Activated naive CD8-positive, alpha-beta T cell treated with anti-CD3 and anti-CD28 coated beads, Interleukin-2, amount 10 ng/mL, durations not matched to agents 7 days and 5 days (primary cell): ENCODE measurements at places on chromosomes 6 and 20. TPM values are rescaled to one million over a fixed set of nuclear protein-coding genes. Genes with fewer than 3 reads are reported as not detected.

NKAIN4 gene
- not detected for total RNA-seq

BHLHE23 gene
- total RNA-seq: not detected

- no peak for DNase-seq
Measured at GRCh38 chr6:38505826-38506225, 133.9 kb downstream of the BTBD9 start.

GRCh38 chr20:64164123-64164836, at the start of gene MYT1:
Gene MYT1, plus strand, starts transcription at chr20:64164452. Its CDS starts 34,410 bp downstream, at chr20:64198862.
- no peak for DNase-seq

DNA sequence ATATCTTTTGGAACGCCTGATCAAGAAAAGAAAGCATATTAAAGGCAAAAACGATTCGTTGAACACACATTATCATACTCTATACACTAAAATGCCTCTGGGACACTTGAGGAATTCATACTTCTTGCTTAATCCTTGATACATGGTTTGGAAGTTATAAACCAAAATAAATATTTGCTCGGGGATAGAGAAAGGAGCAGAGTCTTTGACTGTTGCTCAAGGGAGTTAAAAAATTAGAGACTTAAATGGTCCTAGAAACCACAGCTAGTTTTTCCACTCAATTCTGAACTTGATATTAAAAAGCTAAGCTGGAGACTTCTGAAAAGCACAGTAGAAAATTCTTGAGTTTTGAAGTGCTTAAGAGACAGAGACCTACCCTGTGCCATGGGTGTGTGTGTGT, 98.9 kb downstream of the BCKDHB start:
- no peak for DNase-seq

DNA sequence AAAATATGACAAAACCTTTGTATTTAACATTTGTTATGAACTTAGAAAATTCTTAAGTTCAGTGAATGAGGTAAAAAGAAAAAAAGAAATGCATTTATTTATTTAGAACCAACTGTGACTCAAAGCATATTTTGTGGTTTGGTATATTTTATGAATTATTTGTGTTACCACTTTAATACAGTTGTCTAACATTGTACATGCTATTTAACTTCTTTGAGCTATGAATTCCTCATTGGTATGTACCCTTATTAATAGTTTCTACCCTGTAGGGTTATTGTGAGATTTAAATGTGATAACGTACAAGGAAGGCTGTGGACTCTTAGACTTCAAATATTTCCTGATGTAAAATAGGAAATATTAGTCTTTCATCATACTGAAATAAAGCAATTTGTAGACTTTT, 162.6 kb downstream of the MMUT start:
- no peak for DNase-seq

- no peak for DNase-seq
Measured at GRCh38 chr6:24961852-24962251, 26.1 kb upstream of the RIPOR2 start.

- no peak for DNase-seq
Measured at GRCh38 chr6:119728220-119728750, 378.7 kb upstream of the MAN1A1 start.

DNA sequence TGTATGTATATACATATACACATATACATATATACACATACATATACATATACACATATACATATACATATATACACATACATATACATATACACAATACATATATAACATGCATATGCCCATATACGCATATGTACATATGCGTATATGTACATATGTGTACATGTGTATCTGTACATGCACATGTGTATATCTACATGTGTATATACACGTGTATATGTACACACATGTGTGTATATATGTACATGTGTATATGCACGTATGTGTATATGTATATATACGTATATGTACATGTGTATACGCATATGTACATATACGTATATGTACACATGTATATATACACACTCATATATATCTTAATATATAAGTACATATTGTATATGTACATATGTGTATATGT, 60.3 kb downstream of the RGS17 start:
- DNase-seq: no peak

DNA sequence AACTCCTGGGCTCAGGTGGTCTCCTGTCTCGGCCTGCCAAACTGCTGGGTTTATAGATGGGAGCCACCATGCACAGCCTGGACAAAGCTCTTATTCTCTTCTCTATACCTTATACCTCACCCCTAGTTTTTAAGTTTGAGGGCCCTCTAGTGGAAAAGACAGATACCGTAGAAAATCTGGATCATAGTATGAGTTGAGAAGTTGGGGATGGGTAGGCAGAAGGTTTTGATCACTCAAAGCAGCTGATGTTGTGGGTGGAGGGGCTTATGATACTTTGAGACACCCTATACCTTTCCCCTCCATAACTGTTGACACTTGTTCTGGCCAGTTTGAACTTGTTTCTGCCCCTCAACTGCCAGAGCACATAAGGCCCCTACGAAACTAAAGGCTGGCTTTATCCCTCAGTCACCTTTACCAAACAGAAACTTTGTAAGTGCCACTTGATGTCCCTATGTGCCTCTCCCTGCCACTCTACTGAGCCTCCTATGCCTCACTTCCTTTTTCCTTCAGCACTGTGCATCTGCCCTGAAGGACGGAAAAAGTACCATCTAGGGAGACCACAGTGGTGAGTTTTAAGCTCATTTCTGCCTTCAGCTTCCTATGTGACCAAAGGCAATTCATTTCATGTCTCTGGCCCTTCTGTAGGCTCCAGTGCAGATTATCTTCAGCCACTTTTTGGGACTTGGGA, 28.6 kb downstream of the RALY start:
- DNase-seq: no peak

DNA sequence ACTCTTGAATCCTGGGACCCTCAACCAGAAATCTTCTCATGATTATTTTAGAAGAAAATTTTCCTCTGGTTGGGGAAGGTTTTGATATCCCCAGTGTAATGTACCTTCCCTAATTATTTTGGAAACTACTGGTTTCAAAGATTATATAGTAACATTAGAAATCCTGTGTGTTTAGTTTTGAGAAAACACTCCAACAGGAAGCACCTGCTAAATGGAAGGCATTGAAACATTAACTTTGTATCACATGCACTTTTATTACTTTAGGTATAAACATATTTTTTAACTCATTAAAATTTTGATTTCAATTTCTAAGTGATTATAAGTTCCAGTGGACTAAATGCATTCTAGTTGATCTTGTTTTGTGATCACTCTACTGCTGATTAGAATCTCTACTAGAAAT, 109.3 kb downstream of the SESN1 start:
- DNase-seq: no peak
